ENCODE measurements at places on chromosomes 12 and 14.

GRCh38 chr12:2431810-2432209 is 363.0 kb upstream of the FKBP4 start:
- DNase-seq = no peak

GRCh38 chr14:23644919-23645336 is 8.8 kb downstream of the DHRS2 start:
- no peak for DNase-seq

DNA sequence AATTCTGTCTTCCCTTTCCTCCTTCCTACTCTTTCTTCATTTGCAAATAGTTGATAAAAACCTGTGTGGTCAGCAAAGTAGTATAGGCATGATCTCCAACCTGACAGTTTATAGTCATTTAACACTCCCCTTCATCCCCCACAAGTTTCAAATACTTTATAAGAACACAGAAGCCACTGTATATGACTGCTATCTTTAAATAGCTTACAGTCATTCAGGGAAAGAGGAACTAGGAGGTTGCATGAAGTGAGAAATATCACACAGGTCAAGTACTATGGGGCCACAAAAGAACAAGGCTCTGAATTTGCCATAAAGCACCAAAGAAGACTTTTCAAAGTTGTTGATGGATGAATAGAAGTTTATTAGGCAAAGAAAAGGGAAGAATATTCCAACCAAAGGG is 431.3 kb downstream of the NPAS3 start:
- no peak for DNase-seq

DNA sequence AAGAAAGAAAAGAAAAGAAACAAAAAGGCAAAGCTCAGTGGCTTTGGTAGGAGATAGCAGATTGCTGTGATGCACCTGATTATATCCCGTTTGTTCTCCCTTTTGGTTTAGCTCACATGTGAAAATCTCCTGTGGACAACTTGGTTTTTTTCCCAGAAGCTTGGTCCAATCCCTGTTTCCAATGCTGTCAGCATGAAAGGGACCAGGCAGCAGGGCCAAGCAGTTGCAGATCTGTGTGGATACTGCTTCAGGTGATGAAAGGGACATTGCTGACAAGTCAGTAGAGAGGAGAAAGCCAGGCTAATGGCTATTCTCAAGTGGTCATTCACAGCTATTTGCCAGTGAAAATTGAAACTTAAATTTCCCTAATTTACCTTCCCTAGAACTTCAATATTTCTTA is 18.8 kb upstream of the SLCO1A2 start:
- DNase-seq = no peak

GRCh38 chr12:111174961-111175345 is 193.9 kb downstream of the PHETA1 start:
- no peak for DNase-seq

DNA sequence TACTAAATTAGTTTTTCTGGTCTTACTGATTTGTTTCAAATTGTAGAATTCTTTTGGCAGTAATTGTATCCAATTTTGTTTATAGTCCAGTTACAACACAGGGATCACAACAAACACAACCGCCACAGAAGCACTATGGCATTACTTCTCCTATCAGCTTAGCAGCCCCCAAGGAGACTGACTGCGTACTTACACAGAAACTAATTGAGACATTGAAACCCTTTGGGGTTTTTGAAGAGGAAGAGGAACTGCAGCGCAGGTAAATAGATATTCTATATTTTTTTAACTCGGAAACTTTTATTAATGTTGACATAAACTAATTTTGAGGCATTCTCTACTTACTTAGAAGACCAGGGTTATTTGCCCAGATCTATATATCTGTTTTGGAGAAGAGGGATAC is 17.8 kb downstream of the PAPOLA start:
- no peak for DNase-seq

- DNase-seq = no peak
Observed at GRCh38 chr14:53596853-53597525, 359.6 kb downstream of the BMP4 start.

- no peak for DNase-seq
Observed at GRCh38 chr14:103015426-103015825, 41.9 kb downstream of the CDC42BPB start.
